NCI-H1930 (cell line): ENCODE measurements at places on chromosomes 13 and 19.

- DNase-seq, result no peak
These were observed 144.6 kb upstream of the UBL3 start for GRCh38 chr13:29994911-29995595.

- peak; percentile 79 for DNase-seq
These were observed 6.2 kb downstream of the SYT5 start for GRCh38 chr19:55173714-55174409.

- no peak for DNase-seq
These were observed 22.0 kb downstream of the MIER2 start for GRCh38 chr19:322616-323015.

- no peak for DNase-seq
These were observed 413 bp downstream of the N4BP2L2 start for GRCh38 chr13:32538143-32538620.

DNA sequence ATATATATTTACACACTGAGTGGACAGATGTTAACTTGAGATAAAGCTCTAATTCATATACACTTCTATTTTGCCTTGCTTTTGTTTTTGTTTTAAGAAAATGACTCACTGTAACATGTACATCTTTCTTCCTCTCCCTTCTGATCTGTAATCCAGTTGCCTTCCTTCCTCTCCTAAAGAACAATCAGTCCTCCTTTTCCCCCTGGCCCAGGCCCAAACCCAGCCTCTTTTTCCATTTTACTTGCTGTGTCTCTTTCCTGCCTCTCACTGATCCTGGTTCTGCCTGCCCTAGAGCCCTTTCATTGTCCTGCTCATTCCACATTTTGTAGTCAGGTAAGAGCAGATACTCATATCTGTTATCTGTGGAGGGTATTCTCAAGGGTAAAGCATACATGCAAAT, 50.8 kb downstream of the ZAR1L start:
- no peak for DNase-seq

DNA sequence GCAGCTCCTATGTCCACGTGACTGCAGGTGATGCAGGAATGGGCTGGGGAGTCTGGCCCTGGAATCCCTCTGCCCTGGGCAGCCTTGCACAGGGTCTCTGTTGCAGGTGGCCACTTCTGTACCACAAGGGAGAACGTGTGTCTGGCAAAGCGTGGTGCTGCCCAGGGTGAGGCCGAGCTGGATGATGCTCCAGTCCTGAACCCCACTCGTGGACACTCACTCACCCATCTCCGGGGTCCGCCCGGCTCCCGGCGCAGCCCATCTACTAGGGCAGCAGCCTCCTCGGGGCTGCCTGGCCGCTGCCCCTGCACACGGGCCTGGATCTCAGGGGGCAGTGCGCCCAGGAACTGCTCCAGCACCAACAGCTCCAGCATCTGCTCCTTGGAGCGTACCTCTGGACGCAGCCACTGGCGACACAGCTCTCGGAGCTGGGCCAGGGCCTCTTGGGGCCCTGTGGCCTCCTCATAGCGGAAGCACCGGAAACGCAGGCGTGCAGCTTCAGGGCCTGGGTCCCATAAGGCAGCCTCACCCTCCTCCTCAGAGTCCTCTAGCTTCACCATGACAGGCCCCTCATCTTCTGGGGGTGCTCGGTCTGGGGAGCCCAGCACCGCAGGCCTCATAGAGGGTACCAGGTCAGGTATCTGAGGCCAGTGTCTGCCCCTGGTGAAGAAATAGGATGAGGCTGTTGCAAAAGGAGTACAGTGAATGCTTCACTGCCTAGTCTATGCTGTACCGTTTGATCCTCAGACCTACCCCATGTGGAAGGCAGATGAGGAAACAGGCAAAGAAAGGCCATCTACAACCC, 2.2 kb downstream of the MZF1 start:
- DNase-seq, result no peak

- no peak for DNase-seq
These were observed 159.8 kb downstream of the PCDH9 start for GRCh38 chr13:67070306-67070705.
